ENCODE measurements at places on chromosomes 12 and 14.

GRCh38 chr14:67602995-67603545, 3.0 kb upstream of the PIGH start:
- DNase-seq, result no peak

DNA sequence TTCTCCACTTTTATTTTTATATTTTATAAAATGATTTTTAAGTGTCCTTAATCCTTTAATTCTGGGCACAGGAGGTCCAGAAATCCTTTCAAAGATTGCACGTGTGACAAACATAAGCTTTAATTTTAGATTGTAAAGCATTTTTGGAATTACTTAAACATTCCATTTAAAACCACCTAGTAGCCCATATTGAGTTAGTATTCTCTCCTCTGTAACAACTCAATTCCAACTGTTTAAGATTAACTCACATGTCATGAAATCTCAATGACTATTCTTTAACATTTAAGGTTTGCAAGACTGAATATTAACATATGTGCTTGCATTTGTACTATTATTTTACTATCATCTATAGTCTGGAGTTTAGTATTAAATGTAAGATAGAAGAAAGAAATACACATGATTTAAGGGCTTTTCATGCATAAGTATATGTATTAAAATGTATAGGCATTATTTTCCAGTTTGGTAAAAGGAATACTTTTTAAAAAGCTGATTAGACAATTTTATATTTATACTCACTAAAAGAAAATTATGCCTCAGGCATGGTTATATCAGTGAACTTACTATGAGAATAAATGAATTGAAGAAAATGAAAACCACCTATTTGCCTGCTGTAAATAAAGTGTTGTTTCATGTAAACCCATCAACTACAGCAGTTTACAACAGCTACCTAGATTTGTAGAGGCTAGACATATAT, 776.9 kb downstream of the SLC6A15 start:
- no peak for DNase-seq

DNA sequence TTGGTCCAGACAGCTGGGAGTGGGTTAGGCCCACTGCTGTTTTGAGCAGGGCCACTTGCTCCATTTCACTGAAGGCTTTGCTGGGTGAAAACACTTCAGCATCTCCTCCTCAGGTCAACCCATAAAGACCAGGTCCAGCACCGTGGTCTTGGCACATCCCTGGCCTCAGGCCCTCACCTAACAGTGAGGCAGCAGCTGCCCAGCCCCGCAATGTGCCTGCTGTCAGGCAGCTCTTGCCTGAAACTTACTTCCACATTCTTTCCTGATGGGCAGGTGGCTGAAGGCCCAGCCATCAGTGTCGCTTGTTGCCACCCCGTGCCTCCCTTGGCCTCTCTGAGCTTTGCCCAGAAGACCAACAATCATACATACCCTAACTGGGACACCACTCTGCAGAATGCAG, 54.4 kb downstream of the ANAPC7 start:
- DNase-seq, result no peak

DNA sequence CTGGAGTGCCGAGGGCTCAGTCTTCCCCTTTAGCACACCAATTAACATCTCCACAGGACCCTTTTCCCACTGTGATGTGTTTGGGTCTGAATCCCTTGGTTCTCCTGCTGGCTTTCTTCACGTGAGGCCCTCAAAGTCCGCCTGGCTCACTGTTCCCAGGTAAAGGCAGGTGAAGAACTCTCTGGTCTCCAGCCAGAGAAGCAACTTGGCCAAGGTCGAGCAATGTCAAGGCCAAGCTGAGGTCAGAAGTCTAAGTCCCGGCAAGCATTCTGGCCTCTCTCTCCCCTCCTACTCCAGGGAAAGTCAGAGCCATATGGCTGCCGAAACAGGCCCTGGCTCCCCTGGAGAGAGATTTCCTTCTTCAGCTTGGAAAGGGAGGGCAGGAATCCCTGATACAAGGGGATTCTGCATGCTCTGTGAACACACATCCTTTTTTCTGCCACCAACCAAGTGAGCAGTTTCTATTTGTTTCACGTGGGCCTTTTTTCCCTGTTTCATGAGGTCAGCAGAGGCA, 61.4 kb upstream of the ESRRB start:
- DNase-seq, result no peak

GRCh38 chr12:92271341-92271740, 125.7 kb upstream of the BTG1 start:
- DNase-seq, result no peak

GRCh38 chr14:20667957-20668356, 16.4 kb upstream of the RNASE4 start:
- DNase-seq, result no peak

GRCh38 chr12:110248096-110248447, 33.0 kb upstream of the ATP2A2 start:
- no peak for DNase-seq

GRCh38 chr12:51348116-51348515, 1.6 kb upstream of the CELA1 start:
- no peak for DNase-seq

- DNase-seq, result no peak
These were observed 155.1 kb downstream of the CALM1 start for GRCh38 chr14:90551733-90552464.

DNA sequence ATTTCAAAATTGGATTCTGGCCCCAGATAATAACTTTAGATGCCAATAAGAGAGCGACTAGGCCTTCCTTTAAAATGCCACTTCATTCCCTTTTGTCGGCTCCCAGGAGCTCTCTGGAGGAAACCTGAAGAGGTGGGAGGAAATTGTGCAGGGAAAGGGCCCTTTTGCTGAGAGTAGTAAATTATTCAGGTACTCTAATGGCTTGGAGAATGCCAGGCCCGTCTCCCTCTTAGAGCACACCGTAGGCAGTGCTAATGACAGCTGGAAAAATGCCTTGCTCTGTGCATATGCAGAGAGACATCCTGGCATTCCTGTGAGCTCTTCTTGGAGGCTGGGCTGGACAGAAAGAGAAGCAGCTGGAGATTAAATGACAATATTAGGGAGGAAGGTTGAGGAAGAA, 115.0 kb upstream of the RPH3A start:
- no peak for DNase-seq

- DNase-seq, result no peak
These were observed 56.8 kb downstream of the SLC15A4 start for GRCh38 chr12:128766738-128767501.

DNA sequence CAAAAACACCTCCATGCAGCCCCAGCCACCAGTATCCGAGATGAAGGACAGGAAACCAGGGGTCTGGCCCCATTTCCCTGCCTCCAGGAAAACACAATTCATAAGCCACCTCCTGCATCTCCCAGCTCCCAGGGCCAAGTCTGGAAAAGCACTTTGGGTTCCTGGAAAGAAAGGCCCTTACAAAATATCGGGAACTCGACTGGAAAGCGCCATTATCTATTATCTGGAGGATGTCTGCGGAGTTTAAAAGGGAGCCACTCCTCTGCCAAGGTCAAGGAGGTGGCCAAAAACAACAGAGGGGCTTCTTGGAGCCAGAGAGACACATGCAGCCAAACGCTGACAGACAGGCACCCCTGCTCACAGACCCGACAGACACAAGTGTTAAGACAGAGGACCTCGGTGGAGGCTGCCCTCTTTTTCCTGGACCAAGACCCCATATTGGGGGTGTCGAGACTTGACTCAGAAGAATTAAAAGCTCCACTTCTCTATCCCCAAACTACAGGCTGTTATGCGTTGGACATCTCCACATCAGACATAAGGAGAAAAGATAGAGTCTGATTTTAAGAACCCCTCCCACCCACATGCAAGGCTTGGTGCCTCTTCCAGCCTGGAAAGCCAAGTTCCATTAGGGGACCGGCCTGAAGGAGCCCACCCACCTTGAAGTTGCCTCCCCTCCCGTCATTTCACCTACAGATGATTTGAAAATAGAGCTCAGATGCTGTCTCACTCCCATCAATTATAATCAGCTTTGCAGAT, 9.6 kb downstream of the ACTN1 start:
- no peak for DNase-seq

DNA sequence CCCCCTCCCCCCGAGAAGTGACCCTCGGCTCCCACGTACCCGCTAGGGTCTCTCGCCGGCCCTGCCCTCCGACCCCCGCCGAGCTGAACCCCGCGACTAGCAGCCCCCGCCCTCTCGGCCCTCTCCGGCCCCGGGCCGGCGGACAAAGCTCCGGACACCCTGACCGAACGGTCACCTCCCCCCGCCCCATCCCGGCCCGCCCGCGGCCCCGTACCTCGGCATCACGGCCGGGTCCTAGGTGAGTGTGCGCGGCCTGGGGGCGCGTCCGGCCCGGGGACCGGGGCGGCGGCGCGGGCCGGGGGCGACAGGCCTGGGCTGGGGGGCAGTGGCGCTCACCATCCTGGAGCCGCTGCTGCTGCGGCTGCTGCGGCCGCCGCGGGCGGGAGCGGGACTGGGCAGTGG, at the start of gene FIGNL2:
TSS of gene FIGNL2 (minus strand) at position 393 of the 402 bp plus-strand sequence. CDS start 26,305 bp downstream, outside the sequence.
- no peak for DNase-seq

DNA sequence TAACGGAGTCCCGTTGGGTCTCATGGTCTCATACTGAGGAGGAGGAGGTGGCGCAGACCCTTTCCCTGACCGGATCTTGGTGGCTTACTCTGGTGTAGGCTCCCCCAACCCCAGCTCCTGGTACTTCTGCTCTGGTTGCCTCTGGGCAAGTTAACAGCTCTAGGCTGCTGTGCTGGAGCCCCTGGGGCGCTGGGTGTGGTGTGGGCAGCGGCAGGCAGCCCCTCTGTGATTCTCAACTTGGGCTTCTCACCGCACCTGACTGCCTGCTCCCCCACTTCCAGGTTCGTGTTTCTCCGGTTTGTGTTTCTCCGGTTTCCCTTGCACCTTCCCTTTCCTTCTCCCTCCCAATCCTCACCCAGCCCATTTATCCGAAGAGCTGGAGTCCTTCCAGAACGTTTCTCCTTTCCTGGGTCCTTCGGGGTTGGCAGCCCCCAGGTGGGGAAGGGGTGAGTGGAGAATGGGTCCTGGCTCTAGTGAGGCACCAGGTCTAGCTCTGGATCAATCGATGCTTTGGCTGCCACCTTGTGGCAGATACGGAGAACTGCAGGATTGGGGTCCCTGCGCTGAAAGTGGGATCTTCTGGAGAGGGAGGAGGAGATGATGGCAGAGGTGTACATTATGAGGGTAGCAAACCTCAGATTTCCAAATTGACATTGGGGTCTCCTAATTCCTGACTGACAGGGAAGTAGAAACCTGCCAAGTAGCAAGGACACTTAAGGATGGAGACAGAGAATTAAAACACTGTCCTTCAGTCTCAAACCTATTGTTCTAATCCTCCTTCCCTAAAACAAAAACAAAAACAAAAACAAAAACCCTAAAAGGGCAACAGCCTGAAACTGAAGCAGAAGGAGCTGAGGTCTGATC, 8.3 kb downstream of the CISTR start:
- DNase-seq, result peak; percentile 43

DNA sequence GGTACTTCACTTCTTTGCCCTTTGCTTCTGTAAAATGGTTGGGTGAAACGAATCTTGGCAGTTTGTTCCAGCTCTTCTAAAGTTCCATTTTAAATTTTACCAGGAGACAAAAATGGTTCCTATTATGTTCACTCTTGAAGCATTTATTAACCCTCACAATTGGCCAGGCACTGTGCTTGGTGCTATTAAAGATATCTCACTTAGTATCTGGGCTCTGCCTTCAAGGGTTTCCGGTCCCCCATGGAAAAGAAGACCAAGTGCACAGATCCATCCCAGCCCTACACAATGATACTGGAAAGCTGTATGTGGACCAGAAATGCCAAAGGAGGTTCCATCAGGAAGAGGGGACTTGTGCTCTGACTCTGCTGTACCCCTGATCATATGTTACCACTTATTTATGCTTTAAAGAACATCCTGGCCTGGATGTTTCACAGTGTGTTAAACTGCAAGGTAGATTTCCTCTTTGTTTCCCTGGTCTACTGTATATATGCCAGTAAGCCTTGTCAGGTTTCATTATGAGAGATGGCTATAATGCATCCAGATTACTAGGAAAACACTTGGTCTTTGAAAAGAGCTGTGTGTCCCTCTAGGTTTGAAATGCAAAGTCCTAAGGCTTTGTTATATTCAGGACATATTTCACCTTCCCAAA, 154.8 kb downstream of the PRKCH start:
- DNase-seq, result no peak

GRCh38 chr12:120721866-120722265, 3.8 kb upstream of the ACADS start:
- no peak for DNase-seq

GRCh38 chr12:75635606-75636444, 124.4 kb upstream of the KRR1 start:
- no peak for DNase-seq

GRCh38 chr12:117792471-117792870, 176.3 kb downstream of the KSR2 start:
- DNase-seq, result no peak

DNA sequence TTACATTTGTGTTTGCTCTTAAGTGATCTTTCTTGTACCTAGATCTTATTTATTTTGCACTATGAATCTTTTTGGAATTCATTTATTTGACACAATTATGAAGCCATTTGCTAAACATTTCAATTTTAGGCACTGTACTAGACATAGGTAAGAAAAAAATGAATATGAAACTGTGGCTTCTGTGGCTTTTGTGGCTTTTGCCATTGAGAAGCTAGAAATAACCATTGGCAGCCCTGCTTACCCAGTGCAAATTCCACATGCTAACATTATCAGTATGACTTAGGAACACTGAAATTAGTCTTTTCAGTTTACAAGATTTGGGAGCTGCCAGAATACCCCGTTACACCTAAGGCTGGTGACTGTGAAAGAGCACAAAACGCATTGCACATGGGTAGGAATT, 60.1 kb downstream of the FSCB start:
- no peak for DNase-seq

DNA sequence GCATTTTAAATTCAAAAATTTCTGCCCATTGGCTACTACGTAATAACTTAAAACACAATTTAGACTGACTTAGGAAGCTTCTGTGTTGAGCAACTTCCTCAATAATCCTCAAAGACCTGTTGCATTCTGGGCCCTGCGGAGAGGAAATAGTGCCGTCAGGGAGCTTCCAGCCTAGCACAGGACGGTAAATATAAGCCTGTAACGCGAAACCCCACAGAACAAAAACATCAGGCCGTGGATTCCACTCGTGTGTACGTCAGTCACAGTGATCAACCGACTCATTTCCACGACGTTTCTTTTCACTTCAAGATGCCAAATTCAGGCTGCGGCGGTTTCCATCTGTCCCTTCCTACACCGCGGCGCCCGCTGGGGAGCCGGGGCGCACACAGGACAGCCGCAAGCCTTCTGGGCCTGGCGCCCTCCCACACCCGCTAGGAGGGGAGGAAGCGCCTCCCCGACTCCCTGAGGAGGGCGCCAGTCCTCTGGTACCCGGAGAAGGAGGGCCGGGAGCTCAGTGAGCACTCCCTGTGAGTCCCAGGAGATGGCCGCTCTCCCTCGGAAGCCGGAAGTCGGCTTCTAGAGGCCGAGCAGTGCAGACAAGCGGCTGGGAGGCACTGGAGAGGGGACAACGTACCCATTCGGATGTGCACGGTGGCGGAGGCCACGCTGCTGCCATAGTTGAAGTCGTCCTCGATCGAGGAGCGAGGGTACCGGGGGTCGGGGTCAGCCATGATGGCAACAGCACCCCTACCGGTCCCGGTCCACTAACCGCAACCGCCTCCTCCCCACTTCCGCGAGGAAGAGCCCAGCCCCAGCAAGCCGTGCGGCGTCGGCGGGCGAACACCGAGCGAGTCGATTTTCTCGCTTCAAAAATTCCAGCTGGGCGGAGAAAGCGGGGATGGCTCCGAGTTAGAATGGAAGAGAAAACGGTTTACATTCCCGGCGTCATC, at the start of gene TMBIM4:
TSS of gene TMBIM4 (minus strand) at position 776 of the 950 bp plus-strand sequence. CDS start at position 731, 45 bp downstream.
- peak; percentile 87 for DNase-seq
